ENCODE measurements at places on chromosomes 7 and 10.
A peak's percentile ranks its signal among the peaks of the same experiment; 100 is the strongest.

- no peak for DNase-seq
Measured at GRCh38 chr7:31137234-31137633, 85.1 kb downstream of the ADCYAP1R1 start.

DNA sequence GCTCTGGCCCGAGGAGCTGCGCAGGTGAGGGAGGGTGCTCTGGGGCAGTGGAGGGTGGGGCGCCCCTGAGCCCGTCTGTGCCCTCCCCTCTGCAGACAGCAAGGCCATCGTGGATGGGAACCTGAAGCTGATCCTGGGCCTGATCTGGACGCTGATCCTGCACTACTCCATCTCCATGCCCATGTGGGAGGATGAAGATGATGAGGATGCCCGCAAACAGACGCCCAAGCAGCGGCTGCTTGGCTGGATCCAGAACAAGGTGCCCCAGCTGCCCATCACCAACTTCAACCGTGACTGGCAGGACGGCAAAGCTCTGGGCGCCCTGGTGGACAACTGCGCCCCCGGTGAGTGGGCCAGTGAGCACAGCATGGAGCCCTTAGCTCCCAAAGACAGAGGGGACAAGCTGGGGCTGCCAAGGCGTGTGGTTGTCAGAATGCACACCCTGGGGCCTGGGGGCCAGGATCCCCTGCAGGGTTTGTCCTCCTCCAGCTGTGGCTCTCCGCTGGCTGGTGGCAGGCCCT lies 5.1 kb downstream of the FLNC start:
- no peak for DNase-seq

- DNase-seq: no peak
Measured at GRCh38 chr10:15606377-15606776, 113.3 kb downstream of the ITGA8 start.

- DNase-seq: peak; percentile 27
Measured at GRCh38 chr7:110502888-110503465, 588.0 kb upstream of the LRRN3 start.

- no peak for DNase-seq
Measured at GRCh38 chr7:95950698-95951097, 178.3 kb downstream of the DYNC1I1 start.

DNA sequence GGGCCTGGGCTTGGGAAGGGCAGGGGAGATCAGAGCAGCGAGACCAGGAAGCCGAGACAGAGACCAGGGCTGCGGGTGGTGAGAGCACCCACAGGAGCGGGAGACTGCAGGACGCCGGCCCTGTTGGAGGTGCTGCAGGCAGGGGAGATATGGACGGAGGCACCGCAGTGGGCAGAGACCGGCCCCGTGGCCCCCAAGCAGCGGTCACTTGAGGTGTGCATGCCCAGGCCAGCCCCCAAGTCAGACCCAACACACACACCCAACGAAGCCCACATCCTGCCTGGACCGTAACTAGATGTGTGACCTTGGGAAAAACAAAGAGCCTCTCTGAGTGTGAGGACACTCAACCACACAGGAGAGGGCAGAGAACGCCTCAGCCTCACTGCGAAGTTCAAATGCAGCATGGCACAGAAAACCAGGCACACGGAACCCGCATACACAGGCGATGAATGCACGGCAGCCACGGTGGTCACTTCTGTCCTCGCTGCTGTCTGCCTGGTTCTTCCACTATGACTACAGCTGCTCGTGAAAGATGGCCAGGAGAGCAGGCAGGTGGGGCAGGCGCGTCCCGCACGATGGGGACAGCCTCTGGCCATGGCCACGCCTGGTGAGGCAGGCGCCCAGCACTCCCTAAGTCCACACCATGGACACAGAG lies 214.7 kb downstream of the MAD1L1 start:
- no peak for DNase-seq

DNA sequence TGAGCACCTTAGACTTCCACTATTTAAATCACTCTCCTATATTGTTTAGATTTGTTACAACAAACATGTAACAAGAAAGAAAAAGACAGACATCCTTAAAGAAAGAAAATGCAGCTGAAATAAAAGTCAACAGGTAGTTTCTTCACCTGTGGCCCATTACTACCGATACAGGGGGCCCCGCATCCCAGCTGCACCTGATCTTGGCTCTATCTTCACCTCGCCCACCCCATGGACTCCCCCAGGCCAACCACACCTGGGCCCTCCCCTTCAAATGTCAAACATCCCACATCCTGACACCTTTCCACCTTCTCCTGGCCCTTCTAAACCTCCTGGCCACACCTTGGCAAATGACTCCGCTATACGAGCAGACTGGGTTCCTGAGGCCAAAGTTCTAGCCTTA lies 7.0 kb downstream of the DDX56 start:
- DNase-seq: no peak

- no peak for DNase-seq
Measured at GRCh38 chr10:30999070-30999712, 32.5 kb downstream of the ZNF438 start.

- DNase-seq: no peak
Measured at GRCh38 chr7:106279425-106280197, 5.2 kb downstream of the NAMPT start.

- DNase-seq: no peak
Measured at GRCh38 chr10:99279626-99280111, 44.0 kb upstream of the HPSE2 start.

DNA sequence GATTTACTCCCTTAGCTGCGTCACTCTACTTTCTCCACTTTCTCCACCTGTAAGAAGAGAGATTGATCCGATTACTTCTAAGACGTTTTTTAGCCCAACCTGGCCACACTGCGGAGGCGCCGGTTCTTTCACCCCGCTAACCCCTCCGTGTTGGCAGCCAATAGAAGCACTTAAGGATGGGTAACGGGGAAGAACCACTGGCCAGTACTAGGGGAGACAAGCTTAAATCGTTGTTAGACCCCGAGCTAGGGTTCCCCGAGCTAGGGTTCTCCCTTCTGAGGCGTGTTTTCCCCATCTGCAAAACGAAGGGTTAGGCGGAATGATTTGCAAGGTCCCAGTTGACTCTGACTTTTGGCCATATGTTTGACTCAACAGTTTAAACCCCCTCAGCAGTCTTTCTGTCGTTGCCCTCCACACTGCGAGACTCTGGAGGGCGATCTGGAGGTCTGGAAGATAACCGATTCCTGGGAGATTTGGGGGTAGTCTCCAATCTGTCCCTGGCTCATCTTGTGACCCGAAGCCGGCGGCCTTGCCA lies 644 bp downstream of the UMAD1 start:
- peak; percentile 5 for DNase-seq

DNA sequence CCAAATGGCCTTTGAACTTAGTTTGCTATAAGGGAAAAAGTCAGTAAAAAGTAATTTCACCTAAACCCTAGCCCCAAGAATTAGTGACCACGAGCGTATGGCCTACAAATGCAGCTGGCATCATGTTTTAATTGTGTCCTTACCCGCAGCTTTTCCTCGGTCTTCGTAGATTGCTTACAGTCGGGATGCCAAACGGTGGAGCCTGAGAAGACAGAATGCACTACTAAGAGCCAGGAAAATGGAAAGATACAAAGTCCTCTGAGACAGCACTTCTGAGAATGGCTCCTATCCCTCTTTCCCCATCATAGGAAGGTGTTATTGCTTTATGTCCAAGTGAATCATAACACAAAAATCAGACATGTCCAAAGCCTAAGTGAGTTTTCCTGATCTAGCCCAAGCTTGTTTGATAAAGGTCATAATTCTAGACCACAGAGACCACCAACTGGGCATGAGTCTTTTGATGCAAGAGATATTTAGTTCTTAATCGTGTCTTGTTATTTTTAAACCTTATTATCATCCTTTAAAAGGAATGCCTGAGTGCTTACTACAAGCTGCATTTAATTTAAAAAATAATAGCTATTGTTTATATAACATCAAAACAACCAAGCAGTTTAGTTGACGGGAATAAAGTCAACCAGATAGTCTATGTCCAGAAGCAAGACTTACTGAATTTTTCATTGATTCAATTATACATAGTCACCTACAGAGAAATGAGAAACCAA lies 83.7 kb upstream of the AFAP1L2 start:
- no peak for DNase-seq

- DNase-seq: no peak
Measured at GRCh38 chr7:106348231-106348630, 63.4 kb upstream of the NAMPT start.

DNA sequence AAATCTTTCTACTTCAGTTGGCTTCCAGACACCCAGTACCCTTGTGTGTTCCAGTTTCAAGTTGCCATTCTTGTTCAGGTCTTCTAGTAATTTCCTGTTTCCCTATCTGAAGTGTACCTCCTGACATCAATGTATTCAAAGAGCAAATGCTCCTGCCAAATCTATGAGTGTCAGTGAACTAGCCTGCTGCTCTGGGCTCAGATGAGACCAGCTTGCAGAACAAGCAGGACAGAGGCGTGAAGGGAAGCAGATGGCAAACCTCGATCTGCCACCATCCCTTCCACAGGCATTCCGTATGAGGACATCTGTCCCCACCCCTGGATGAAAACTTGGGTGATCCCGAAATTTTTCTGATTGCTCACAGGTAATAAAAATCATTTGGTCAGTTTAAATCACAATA lies 4.4 kb upstream of the MPP7 start:
- no peak for DNase-seq

GRCh38 chr10:9305018-9305655 lies 1250.6 kb downstream of the GATA3 start:
- DNase-seq: peak; percentile 4
